Upper lobe of right lung (tissue), 1 donor: ENCODE measurements at places on chromosomes 12 and 14.

- peak; percentile 53 for DNase-seq
Measured at GRCh38 chr14:68604361-68604730, 188.5 kb downstream of the ZFP36L1 start.

DNA sequence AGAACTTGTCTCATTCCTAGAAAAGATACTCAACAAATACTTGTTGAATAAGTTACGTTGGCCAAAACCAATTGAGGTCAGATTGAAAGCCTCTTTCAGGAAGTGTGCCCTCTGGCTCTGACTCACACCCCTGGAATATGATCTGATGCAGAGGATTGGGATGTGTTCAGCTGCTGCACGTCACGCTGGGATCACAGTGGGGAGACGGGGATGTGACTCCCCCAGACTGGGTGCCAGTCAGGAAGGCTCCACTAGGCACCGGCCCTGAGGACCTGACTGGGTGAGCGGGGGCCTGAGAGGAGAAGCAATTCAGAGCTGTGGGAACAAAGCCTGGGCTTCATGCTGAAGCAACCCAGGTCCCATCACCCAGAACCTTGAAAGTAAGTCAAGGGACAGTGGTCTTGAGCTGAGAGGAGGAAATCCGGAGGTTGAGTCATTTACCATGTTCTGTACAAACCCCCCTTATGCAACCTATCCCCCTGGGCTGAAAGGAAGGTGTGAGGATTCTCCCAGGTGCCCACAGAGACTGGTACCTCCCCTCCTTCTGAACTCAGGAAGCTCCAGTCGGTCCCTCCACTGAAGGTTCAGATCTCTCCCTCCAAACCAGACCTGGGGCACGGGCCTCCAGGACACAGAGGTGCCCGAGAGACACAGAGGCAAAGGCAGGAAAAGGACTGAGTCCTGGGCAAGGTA lies 3.9 kb downstream of the CEBPE start:
- no peak for DNase-seq

- DNase-seq: no peak
Measured at GRCh38 chr14:24167469-24168114, 4.3 kb upstream of the REC8 start.

DNA sequence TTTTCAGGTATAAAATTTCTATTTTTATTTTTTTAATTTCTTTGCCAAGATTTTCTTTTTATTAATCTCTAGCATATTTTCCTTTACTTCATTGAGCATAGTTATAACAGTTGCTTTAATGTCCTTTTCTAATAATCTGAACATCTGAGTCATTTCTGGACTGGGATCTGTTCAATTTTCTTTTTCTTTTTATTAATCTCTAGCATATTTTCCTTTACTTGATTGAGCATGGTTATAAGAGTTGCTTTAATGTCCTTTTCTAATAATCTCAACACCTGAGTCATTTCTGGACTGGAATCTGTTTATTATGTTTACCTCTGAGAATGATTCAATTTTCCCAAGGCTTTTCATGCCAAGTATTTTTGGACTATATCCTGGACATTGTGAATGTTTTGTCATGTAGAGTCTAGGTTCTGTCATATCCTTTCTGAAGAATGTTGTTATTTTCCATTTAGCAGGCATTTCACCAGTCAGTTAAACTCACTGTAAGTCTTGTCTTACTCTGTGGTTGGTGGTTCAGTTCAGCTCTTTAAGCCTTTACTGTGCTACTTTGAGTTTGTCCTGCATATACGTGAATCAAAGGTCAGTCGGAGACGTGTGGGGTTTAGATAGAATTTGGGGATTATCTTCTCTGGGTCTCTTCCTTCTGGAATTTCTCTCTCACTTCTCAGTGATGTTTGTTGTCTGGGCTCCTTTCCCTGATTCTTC lies 20.3 kb downstream of the TTC6 start:
- no peak for DNase-seq

- DNase-seq: no peak
Measured at GRCh38 chr12:93033948-93034347, 104.9 kb upstream of the EEA1 start.

DNA sequence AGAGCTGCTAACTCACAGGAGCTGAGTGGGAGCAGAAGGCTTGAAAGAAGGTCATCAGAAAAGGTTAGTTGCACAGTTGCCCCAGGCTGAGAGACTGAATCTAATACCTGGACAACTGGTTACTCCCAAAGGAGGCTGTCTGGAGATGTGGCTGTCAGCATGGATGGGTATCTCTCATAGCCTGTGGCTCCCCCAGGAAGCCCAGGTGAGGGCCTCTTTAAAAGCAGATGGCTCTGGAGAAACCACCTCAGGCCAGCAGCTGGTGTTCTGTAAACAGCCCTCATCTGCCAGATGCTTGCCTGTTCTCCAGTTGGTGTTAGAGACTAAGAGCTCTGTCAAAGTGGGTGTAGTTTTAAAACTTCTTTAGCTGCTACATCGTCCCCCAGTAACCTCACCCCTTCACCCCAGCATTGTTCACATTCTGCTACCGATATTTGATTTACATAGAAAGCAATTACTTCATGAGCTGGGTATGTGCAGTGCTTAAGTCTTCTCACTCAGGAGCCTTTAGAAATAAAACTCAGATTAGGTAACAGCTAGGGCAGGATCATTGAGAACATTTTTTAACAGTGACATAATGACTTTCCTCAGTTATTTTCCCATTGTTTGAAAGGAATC lies 25.8 kb downstream of the DACT1 start:
- DNase-seq: no peak

DNA sequence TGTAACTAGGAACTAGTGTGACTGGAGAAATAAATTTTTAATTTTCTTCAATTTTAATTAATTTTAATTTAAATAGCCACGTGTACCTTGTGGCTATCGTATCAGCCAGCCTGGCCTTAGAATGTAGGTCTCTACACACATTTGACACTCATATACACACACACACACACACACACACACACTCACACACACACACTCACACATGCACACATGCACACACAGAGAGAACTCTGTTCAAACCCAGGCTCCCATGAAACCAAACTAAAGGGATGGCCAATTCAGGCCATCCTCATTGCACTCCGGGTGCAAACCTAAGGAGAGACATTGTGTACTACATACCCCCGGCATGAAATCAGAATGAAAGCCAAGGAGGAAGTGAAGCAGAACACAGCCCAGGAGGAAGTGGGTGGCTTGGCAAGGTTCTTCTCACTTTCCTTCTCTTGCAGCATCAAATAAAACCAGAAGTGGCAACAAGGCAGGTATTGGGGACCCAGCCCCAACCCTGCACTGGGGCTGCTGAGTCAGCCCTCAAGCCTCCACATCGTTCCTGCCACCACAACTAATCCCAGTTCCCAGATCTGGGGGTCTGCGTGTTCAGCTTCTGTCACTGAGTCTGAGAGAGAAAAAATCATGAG lies 26.2 kb upstream of the CHPT1 start:
- DNase-seq: no peak

- no peak for DNase-seq
Measured at GRCh38 chr14:55212634-55213033, 21.2 kb upstream of the DLGAP5 start.

DNA sequence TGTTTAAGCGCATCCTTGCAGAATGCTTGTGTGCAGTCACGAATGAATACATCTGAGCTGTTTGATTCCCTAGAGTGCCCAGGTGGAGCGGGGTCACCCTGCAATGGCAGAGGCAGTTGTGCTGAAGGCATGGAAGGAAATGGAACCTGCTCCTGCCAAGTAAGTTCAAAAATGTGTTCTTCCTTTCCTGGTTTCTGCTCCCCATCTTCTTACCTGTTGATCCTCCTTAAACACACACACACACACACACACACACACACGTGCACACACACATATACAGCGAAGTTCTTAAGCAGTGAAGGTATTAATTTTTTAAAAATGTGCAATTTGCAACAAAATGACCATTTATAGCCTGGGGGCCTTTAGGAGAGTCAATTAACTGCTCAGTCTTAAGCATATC lies 33.3 kb downstream of the STAB2 start:
- DNase-seq: no peak

DNA sequence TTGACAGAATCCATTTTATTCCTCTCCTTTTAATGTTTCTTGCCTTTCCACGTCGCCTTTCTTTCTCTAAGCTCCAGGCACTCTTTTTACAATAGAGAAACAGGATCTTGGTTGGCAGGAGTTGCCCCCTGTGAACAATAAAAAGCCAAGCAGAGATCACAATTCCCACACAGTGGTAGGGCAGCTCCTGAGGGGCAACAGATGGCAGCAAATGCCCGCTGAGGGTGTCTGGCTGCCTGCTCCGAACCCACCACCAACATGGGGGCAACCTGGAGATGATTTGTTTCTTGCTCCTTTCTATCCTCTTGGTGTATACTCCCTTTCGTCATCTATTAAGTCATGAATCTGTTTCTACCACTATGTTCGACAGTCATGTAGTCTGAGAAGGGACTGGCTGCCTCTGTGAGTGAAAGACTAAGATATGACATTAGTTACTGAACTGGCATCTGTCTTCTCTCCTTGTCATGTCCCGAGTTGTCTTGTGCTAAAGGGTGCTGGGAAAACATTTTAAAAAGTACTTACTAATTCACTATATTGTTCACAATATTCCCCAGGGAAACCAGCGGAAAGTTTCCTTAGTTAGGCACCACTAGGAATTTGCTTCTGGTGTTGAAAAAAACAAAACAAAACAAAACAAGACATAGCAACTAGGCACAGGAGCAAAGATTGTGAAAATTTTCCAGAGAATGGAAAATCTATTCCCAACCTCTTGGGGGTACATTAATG lies 170.1 kb downstream of the STXBP6 start:
- DNase-seq: no peak

GRCh38 chr14:91264151-91265150 lies 19.9 kb upstream of the GPR68 start:
- peak; percentile 75 for DNase-seq

DNA sequence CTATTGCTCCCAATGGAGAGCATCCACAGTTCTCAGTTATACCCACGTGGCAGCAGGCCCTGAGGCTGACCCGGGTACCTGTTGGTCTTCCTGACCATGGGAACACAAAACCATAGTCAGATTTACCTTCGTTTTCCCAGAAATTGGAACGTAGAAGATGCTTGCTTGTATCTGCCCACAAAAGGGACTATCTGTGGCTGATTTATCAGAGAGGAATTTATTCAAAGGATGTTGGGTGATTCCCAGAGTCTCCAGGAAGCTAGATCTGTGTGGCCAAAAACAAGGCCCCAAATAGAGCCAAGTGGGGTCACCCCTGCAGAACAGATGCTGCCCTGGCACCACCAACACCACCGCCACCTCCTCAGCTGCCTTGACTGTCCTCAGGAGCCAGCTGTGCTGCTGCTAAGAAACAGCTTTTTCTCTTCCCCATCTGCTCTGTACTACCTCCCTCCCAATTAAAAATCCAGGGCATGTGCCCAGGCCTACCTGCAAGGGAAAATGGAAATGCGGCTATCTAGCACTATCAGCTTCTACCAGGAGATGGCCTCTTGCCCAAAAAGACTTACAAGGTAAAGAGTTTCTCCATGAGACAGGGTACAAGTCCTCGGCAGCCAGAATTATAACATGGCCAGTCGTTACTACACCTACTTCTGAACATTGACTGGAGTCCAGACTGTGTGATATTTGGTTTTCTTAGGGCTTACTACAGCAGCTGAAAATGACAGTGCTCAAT lies 128.6 kb upstream of the PLEKHG7 start:
- DNase-seq: no peak

DNA sequence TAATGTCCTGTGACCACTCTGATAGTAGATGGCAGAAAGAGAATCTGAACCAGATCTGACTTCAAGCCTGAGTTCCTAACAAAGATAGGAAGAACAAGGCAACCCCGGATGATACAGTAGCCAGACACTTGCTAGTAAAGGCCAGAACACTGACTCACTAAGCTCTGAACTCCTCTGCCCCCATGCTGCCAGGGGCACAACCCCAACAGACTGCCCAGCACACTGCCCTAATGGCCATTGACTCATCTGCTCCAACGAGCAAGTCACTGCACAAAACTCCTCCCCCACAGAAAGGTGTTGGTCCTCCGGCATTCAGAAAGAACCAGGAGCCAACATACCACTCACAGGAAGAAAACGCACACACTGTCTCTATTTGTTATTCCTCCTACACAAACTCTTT lies 179.6 kb upstream of the NUDT4 start:
- DNase-seq: no peak

DNA sequence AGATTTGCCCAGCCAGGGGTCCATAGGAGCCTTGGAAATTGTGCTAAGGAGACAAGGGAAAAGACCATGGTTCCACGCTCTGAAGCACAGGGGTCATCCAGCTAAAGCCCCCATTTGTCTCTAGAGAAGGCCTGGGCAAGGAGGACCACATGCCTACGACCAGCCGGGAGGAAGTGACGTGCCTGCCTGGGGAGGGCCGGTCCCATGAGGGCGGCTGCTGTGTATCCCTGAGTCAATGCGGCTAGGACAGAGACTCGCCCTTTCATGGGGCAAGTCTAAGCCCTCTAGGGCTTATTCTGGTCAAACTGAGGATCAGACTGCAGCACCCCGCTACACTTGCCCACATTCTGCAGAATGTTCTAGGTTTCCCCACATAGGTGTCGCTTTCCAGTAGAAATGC lies 20.6 kb upstream of the RIN3 start:
- DNase-seq: no peak

DNA sequence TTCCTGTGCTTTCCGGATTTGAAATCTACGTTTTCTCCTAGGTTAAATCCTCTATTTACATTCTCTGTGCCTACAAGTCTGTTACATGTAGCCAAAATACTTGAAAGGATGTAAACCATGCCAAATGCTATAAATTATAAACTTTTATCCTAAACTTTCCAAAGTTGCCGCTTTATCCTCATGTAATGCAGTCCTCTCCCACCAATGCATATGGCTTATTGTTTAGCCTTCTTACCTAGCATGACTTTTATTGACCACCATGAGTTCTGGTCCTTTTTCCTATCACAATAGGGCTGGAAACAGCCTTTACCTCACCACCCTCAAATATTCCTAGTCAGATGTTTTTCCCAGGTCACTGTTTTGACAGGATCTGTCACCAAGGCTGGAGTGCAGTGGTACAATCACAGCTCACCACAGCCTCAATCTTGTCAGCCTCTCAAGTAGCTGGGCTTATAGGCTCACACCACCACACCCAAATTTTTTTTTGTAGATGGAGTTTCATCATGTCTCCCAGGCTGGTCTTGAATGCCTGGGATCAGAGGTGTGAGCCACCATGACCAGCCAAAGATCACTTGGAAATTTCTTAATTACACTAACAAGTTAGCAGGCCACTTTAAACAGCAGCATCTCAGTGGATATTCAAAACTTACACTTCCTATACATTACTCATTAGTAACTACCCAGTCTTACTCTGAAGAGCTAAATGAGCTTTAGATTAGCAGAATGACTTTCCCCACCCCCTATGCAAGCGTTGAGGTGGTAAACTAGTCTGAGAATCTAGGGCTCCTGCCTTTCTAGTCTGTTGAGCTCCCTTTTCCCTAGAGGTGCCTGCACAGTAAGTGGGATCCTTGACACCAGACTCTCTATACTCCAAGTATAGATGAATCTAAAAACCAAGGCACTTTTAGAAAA lies 4.1 kb downstream of the TUBA1B start:
- DNase-seq: no peak
